ENCODE measurements at places on chromosomes 2 and 18. TPM values are rescaled to one million over a fixed set of nuclear protein-coding genes. Genes with fewer than 3 reads are reported as not detected.

The C1GALT1C1L gene
- total RNA-seq: 0.17 TPM

The AP1S3 gene
- 4.4 TPM for total RNA-seq

The CNGA3 gene
- total RNA-seq: not detected

The GKN2 gene
- not detected for total RNA-seq

The MAL gene
- 4.8 TPM for total RNA-seq
